Activated T-helper 9 cell treated with anti-CD3 and anti-CD28 coated beads, Interleukin-2, amount 50 U/mL, for 16 hours (primary cell): ENCODE measurements at places on chromosomes 12 and 14.

DNA sequence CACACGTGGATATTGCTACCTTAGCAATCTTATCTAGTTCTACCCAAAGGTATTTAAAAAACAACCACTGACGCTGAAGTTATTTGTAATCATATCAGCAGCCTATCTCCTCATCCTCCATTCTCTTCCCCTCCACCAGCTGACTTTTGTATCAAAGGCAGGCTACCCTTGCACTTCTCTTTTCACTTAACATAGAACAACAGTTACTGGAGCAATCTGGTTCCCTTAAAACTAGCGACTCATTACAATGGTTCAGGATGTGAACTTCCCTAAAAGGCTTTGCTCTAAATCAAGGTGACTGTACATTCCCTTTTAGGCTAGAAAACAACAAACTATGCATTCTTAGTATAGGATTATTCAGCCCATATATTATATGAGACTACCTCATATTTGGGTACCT lies 404.7 kb downstream of the APAF1 start:
- no peak for DNase-seq

GRCh38 chr12:56591126-56591525 lies 39.0 kb downstream of the BAZ2A start:
- no peak for DNase-seq

- peak; percentile 42 for DNase-seq
These were observed 1318.4 kb downstream of the TMEM121 start for GRCh38 chr14:106844608-106845285.

GRCh38 chr12:75478116-75478794 lies 2.3 kb upstream of the GLIPR1 start:
- DNase-seq = no peak

- DNase-seq = no peak
These were observed 479.8 kb downstream of the MDGA2 start for GRCh38 chr14:47195582-47195981.
